T-helper 1 cell (primary cell): ENCODE measurements at places on chromosomes 2 and 18.

- DNase-seq: peak; percentile 81
Measured at GRCh38 chr2:202033317-202034248, at the start of gene FZD7. Gene FZD7 (plus strand): TSS chr2:202033855. CDS start chr2:202034648, 793 bp downstream.

- DNase-seq: no peak
Measured at GRCh38 chr2:217273851-217274250, 414.0 kb upstream of the TNP1 start.

- no peak for DNase-seq
Measured at GRCh38 chr2:78056976-78057375, 534.8 kb upstream of the LRRTM4 start.

DNA sequence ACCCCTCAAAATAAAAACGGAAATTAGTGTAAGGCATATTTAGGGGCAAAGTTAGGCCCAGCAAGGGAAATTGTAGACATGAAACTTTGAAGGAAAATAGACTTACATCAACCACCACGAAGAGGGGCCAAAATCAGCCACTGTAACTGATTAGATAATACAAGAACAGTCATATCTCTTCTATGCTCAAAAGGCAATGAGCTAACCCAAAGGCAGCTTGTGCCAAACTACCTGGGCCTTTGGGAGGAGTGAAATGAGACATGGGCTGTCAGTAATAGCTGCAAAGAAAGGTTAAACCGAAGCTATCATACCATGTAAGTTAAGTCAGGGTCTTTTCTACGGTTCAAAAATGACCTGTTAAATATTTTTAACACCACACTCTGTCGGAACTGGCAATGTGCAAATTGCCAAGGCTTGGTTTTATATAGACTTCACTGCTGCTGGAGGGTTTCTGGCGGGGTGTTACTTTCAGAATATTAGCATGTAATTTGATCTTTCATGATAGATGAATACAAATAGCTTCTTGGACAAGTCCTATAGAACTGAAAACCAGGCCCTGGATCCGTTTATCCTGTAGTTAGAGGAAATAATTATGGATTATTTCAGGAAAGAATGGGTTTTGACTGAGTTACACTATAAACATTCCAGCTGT lies 69.6 kb downstream of the ACVR1 start:
- no peak for DNase-seq

DNA sequence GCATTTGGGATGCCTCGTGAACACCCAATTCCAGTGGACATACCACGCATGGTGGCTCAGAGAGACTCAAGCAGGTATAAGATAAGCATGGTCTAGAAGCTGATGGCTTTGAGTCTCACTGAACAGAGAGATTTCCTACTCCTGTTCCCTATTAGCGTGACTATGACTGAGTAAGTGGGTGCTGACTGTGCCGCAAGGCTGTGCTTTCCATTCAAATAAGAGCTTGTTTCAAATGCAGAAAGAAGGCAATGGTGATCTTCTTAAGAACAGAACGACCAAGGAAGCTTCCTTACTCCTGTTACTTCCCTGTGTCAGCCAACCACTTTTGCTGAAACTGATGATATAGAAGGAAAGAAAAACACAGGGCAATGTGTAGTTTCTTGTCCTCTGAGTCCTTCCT lies 63.5 kb upstream of the IGFBP2 start:
- DNase-seq: no peak

DNA sequence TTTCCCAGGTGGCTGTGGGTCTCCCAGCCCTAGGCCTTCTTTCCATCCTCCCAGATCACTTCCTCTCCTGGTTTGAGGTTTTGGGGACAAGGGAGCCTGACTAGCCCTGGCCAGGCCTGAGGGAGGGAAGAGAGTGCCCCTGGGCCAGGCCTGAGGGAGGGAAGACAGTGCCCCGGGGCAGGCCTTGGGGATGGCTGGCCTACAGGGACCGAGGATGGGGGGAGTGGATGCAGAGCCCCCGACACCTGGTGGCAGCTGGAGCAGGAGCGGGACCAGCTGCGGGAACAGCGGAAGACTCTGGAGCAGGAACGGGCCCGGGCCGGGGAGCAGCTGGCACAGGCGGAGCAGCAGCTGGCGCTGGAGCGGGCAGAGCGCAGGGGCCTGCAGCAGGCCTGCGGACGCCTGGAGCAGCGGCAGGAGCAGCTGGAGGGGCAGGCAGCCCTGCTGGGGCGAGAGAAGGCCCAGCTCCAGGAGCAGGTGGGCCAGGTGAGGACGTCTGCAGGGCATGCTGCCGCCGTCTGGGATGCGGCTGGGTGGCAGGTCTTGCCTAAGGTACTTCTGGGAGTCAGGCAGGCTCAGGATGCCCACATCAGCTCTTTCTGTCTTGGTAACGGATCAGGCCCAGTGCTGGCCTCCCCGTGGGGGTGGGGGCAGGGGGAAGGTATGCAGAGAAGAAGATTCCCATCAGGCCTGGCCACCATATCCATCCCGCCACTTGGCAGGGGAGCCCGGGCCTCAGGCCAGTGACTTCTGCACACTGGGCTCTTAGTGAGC lies 29.2 kb downstream of the CROCC2 start:
- no peak for DNase-seq

- no peak for DNase-seq
Measured at GRCh38 chr18:40417501-40417900, 1537.5 kb upstream of the PIK3C3 start.

DNA sequence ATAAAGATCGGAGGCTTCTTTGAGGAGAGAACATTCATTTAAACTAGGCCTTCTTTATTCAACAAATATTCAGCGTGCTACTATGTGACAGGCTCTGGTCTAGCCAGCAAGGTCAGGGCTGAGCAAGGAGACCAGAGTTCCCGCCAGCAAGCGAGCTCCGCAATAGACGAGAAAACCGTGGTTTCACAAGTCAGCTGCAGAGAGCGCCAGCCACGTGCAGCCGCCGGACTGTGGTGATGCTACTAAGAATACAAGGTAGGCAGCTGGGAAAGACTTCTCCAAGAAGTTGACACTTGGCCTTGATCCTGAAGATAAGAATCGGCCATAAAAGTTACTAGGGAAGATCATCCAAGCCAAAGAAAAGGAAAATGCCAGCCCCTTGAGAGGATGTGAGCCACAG lies 533.7 kb upstream of the SALL3 start:
- DNase-seq: no peak

DNA sequence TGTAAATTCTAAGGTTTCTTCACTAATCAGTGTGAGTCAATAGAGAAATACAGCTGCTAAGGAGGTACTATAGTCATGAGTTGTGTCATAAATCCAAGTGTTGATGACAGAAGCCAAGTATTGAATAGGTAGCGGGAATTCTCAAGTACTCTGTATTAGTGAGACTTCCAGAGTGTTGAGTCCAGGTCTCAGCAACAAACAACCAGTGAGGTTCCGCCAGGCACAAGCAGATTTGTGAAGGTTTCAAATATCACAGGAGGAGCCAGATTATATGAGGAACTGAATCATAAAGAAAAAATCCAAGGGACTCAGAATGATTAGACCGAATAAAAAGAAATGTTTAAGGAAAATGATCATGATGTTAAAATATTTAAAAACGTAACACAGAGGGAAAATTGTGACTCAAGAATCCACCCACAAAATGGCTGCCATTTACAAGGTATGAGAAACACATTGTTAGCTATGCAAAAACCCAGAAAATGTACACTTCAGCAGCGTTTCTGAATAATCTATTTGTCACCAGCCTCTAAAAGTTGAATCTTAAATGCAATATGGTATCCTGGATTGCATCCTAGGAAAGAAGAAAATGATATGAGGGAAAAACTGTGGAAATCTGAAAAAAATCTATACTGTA lies 27.3 kb upstream of the EVA1A start:
- no peak for DNase-seq

- no peak for DNase-seq
Measured at GRCh38 chr18:30658306-30658705, 384.2 kb downstream of the DSC3 start.

DNA sequence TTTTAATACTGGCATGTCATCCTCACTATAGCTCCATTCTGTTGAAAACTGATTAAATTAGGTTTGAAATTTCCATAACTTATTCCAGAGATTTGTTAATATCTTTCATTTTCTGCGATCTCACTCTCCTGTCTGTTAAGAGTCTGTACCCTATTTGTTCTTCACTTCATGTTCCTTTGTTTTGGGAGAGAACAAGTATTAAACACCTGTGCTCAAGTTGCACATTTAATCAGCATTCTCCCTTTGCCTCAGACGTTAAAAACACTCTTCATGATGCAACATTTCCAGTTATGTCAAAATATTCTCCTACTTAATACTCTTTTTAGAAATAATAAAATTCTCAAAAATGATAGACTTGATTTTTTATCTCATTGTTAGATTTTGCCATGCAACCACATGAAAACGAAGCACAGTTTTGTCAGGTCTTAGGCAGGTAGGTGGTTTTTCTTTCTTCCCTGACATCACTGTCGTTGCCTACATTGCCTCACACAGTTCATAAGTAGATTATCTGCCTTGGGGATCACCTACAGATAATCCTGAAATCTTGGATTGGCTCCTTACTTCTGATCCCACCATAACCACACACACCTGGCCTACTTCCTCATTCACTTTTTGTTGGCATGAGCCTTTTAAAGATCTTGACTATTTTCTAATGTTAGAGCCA lies 109.9 kb downstream of the GAREM1 start:
- DNase-seq: no peak

DNA sequence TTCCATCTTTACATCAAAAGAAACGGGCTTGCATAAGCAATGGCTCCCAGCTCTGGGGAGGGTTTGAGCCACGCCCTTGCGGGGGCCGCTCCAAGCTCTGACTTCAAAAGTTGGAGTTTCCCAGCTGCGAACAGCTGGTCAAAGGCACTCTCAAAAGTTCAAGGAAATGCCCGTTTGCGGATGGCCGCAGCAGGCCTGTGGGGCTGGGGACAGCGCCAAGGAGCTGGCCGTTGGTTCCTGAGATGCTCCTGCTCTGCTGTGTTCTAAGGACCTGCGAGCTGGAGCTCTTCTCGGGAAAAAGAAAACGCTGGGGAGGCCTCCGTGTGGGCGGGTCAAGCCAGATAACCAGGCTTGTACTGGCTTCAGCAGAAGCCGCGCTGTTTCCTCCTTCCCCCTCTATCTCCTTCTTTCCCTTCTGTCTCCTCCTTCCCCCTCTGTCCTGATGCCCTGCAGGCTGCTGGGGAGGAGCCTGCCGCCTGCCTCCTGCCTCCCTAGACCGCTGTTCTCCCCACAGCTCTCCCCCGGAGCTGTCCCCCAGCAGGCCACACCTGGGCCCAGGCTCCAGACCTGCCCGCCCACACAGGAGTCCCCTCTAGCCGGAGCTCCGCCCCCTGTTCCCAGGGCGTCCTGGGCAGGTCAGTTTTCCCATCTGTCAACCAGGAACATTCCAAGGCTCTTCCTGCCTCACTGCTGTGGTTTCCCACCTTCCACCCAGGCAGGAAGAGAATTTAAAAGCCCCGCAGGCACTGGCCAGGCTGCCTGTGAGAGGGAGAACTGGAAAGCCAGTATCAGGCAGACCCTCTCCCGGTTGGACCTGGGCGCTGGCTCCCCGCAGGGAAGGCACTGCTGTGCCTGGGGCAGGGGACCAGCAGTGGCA lies 14.1 kb downstream of the KLF11 start:
- no peak for DNase-seq

DNA sequence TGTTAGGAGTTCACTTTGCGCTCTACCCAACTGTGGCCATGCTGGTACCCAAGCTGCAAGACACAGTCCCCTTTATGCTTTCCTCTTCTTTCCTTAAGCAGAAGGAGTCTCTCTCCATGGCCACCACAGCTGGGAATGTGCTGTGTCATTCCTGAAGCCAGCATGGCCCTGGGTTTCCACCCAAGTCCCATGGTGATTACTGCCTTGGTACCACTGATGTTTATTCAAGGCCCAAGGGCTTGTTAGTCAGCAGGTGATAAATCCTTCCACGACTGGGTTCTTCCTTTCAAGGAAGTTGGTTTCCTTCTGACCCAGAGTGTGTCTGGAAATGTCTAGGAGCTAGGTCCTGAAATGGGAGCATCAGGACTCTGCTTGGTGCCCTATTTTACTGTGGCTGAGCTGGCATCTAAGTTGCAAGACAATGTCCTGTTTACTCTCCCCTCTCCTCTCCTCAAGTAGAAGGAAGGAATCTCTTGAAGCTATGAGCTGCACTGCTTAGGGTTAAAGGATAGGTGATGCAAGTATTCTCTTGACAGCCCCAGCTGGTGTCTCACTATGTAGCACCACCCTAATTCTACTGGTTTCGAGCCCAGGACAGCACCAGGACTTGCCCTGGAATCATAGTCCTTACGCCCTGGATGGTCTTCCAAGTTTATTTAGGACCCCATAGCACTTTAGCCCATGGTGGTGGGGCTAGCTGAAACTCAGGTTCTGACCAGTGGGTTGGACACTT lies 18.7 kb upstream of the NUP35 start:
- no peak for DNase-seq

DNA sequence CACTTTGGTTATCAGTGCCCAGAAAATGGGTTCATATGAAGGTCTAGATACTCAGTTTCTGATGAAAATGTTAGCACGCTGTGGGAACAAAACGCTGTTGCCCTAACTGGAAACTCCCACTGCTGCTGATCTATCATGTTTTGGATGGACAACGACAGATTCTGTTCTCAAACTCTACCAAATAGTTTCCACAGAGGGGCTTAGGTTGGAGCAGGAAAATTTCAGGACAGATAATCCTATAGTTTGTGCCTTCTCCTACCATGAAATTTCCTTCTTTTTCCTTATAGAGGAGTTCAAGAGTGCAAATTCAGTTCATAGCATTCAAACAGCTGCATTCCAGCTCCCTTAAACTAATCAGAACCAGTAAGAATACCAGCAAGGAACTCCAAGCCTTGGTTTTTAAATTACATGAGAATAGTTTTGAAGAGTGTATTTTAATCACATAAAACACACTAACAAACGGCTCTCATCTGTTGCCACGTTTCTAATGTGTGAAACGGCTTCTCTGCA lies 58.7 kb upstream of the RALBP1 start:
- no peak for DNase-seq

DNA sequence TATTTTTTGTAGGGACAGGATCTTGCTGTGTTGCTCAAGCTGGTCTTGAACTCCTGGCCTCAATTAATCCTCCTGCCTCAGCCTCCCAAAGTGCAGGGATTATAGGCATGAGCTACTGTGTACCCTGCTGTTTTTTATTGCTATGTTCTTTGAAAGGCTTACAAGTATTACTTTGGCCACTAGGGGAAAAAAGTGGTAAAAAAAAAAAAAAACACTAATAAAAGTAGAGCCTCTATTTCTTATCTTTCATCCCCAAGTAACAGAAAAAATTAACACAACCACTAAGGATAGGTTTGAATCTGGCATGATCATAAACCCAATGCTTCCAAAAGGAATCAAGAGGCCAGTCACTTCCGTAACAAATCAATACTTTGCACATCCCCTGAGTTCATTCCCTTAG lies 11.6 kb downstream of the NOL10 start:
- DNase-seq: no peak
